Breast epithelium (tissue), 4 donors: ENCODE measurements at places on chromosomes 3 and 15. TPM values are rescaled to one million over a fixed set of nuclear protein-coding genes. Genes with fewer than 3 reads are reported as not detected.

GRCh38 chr3:131075632-131076328 is 49.1 kb downstream of the NEK11 start:
- no peak overlapping the region for H3K27ac ChIP-seq
- H3K4me3 ChIP-seq: no peak overlapping the region
- no peaks in the 10 kb centered on the region for H3K27me3 ChIP-seq
- H3K36me3 ChIP-seq: no peaks in the 10 kb centered on the region
- H3K4me1 ChIP-seq: no peaks in the 10 kb centered on the region

DNA sequence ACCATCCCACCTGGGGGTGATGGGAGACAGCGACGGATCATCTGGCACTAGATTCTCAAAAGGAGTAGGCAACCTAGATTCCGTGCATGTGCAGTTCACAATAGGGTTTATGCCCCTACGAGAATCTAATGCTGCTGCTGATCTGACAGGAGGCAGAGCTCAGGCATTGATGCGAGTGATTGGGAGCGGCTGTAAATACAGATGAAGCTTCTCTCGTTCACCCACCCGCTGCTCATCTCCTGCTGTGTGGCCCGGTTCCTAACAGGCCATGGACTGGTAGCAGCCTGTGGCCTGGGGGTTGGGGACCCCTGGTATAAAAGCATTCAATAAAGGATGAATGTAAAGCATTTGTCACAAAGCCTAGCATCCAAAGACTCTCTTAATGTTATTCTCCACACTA is 126.8 kb downstream of the FRMD4B start:
- no peak overlapping the region for H3K27ac ChIP-seq
- no peaks in the 10 kb centered on the region for H3K36me3 ChIP-seq
- no peaks in the 10 kb centered on the region for H3K4me1 ChIP-seq

DNA sequence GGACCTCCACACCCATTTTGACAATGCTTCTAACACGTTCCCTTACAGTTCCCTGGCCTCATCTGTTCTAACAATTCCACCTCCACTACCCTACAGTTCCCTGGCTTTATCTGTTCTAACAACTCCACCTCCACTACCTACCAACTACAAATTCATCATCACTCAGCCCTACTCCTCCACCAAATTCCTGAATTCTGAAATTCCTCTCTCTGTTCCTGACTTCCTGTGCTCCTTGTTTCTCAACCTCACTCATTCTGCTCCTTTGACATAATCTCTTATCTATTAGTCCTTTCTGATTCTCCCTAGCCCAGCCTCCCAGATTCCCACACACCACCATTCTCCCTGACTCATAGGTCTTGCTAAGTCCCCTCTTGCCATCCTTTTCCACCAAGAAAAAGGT is 22.5 kb downstream of the UPK1B start:
- no peaks in the 10 kb centered on the region for H3K4me1 ChIP-seq
- H3K4me3 ChIP-seq: no peak overlapping the region
- no peak overlapping the region for H3K27ac ChIP-seq
- no peak for DNase-seq

- H3K4me3 ChIP-seq: no peak overlapping the region
- H3K36me3 ChIP-seq: no peaks in the 10 kb centered on the region
- no peaks in the 10 kb centered on the region for H3K27me3 ChIP-seq
- no peak for DNase-seq
Observed at GRCh38 chr3:175198991-175199783, 340.1 kb downstream of the NAALADL2 start.

Gene BLOC1S6
- total RNA-seq: 68.5 TPM

GRCh38 chr3:8246070-8246469 is 255.6 kb upstream of the LMCD1 start:
- no peaks in the 10 kb centered on the region for H3K36me3 ChIP-seq
- H3K27me3 ChIP-seq: no peaks in the 10 kb centered on the region
- H3K4me1 ChIP-seq: no peaks in the 10 kb centered on the region

GRCh38 chr3:152236716-152237115 is 32.0 kb upstream of the MBNL1 start:
- no peaks in the 10 kb centered on the region for H3K36me3 ChIP-seq
- H3K4me1 ChIP-seq: no peaks in the 10 kb centered on the region
- H3K27ac ChIP-seq: no peak overlapping the region
- DNase-seq: no peak

Gene GHSR
- not detected for total RNA-seq

Gene RBPMS2
- 0.66 TPM for total RNA-seq

DNA sequence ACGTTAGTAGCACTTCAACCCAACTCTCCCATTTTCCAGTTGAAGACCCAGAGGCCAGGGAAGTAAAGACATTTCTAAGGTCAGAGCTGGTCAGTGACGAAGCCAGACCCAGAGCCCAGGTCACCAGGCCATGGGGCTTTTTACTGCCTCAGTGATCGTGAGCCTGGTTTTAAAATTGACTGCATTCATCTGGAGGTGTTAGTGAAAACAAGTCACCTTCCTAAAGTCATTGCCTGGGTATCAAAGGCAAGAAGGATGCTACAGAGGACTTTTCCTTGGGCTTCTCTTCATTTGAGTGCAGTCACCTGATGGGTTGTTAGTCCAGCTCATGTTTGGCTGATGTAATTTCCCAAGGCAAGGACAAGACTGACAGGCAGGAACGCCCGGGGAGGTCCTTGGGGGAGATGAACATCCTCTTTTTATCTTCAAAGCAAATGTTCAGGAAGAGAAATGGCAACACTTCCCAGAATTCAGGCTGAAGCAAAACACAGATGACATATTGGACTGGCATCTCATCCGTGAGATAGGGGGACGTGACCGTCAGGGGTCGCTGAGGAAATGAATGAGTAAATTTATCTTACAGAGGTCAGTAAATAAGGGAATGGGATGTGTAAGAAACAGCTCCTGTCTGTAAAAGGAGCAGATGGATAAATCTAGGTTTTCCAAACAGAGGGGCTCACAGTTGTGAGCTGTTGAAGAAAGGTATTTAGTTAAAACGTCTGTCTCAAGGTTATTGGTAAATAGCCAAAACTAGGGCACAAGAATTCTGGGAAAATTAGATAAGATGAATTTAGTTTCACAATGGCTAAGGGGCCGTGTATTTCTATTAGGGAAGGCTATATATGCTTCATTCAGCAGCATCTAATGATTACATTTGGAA is 201.2 kb downstream of the OPA1 start:
- H3K27me3 ChIP-seq: no peaks in the 10 kb centered on the region
- no peaks in the 10 kb centered on the region for H3K36me3 ChIP-seq
- H3K4me3 ChIP-seq: no peak overlapping the region
- H3K27ac ChIP-seq: no peak overlapping the region
- DNase-seq: no peak

Gene CDAN1
- 8.8 TPM for total RNA-seq

DNA sequence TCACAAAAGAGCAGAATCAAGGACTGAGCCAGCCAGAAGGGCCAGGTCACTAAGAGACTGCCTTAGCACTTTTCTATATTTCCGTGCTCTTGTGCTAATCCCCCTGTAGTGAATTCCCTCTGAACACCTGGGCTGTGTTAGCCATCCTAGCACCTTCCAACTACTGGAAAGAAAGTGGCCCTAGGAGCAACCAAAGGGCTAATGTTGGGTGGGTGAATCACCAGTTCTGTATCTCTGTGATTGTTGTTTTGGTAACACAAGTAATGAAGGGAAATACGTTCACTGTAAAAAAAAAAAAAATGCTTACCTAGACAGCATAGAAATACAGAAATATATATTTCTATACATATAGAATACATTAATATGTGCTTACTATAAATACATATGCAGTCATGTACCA is 43.9 kb downstream of the PXYLP1 start:
- H3K27me3 ChIP-seq: no peaks in the 10 kb centered on the region
- no peaks in the 10 kb centered on the region for H3K36me3 ChIP-seq
- H3K27ac ChIP-seq: no peak overlapping the region
- no peak for DNase-seq
- H3K4me1 ChIP-seq: no peaks in the 10 kb centered on the region

DNA sequence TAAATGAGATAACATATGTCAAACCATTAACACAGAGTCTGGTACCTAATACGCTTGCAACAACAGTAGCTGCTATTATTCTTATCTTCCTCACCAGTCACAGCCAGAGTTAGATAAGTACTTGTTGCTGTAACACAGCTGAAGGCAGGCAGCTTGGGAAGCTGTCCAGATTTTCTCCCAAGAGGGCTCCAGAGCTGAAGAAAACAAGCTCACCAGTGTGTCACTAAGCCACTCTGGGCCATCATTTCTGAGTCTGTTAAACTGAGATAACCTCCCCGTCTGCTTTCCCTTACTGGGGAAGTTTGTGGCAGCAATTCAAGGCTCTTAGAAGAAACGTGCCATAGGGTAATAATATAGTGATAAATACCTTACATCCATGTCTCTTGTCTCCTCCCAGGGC is 226.3 kb downstream of the TAFA4 start:
- no peaks in the 10 kb centered on the region for H3K4me1 ChIP-seq
- no peak overlapping the region for H3K27ac ChIP-seq
- H3K27me3 ChIP-seq: no peaks in the 10 kb centered on the region
- H3K4me3 ChIP-seq: no peak overlapping the region
- no peaks in the 10 kb centered on the region for H3K36me3 ChIP-seq

Gene EPHB1
- 3.4 TPM for total RNA-seq

Gene MYZAP
- 16.7 TPM for total RNA-seq

GRCh38 chr3:105679951-105680350 is 188.9 kb downstream of the CBLB start:
- no peaks in the 10 kb centered on the region for H3K4me1 ChIP-seq
- no peak overlapping the region for H3K4me3 ChIP-seq
- H3K27ac ChIP-seq: no peak overlapping the region
- no peaks in the 10 kb centered on the region for H3K36me3 ChIP-seq

DNA sequence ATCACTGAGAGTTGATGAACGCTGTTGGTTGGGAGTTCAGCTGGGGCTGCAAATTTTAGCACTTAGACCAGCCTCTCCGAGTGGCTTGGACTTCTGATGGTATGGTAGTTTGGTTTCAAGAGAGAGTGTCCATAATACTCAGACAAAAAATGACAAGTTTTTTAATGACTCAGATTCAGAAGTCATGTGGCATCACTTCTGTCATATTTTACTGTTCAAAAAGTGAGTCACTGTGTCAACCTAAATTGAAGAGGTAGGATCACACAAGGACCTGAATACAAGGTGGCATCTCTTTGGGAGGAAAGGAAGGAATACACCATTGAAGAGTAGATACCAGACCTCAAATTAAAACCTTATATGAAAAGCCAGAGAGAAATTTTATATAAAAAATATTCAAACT is 99.1 kb upstream of the CHMP2B start:
- H3K27ac ChIP-seq: no peak overlapping the region
- no peak overlapping the region for H3K4me3 ChIP-seq
- H3K4me1 ChIP-seq: no peaks in the 10 kb centered on the region
- no peak for DNase-seq

Gene TMEM207
- not detected for total RNA-seq
